Smooth muscle cell of the brain vasculature (primary cell): ENCODE measurements at places on chromosomes 12 and 14.

GRCh38 chr14:30648471-30648870 lies 26.4 kb downstream of the SCFD1 start:
- DNase-seq = no peak

DNA sequence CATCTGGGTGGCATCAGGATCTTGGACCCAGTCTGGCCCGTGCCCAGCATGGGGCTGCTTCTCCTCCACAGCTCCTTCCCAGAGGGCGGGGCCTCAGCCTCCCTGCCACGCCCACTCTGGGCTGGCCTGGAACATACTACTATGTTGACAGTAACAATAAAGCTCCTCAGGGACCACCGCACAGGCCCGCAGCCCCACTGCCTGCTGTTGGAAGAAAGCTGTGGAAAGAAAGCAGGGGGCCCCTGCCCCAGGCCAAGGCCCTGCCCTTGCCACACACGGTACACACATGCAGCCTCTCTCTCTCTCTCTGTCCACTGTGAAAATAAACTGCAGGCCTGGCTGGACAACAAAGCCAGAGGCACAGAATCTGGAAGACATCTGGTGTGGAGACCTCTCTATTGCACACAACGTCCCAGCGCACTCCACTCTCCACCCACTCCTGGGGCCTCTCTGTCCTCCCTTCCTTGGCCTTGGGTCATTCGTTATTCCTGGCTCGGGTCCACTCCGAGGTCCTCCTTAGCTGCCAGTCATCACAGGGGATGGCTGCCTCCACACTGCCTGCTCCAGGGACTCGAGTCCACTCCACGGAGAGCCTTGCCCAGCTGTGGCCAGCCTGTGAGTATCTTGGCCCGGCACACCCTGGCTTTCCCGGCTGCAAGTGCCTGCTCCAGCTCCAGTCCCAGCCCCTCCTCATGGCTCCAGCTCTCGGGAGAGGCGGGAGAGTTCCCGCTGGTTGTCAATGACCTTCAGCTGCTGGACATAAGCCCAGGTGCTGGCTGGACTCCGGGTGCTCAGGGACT lies 11.8 kb upstream of the ENDOU start:
- DNase-seq = peak; percentile 75

DNA sequence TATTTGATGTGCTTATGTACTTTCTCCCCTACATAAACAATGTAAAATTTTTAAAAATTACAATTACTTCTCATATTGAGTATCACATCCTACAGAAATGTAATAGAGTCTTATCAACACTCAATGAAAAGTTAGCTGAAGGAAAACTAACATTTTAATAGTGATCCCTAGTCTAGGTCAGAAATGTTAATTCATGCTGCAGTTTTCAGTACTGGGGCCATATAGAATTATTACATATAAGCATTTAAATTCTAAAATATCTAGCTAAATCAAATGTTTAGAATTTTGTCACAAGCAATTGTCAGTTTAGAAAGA lies 37.8 kb downstream of the SLC6A15 start:
- DNase-seq = no peak

- DNase-seq = no peak
Observed at GRCh38 chr14:59925797-59926196, 5.9 kb downstream of the LRRC9 start.

- no peak for DNase-seq
Observed at GRCh38 chr14:47567273-47567672, 108.1 kb downstream of the MDGA2 start.

DNA sequence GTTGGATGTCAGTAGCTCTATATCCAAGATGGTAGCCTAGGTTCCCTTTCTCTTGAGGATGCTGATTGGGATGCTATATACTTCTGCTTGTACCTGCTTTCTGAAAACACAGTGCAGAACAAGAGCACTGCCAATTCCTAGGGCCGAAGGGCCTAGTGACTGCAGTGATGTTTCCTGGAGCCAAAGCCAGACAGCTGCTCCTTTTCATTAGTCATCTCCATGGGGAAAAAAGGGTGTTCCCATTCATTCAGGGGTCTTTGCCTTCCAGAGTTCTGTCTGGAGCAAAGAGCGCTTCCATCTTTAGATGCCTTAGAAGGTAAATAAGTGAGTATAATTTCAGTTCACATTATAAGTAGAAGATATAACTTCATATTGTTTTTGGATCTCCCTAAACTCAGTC lies 85.5 kb downstream of the PTPRB start:
- no peak for DNase-seq

GRCh38 chr12:26122681-26123481 lies 2.0 kb downstream of the BHLHE41 start:
- peak; percentile 52 for DNase-seq

GRCh38 chr14:76644855-76645518 lies 116.3 kb upstream of the VASH1 start:
- no peak for DNase-seq

- DNase-seq = no peak
Observed at GRCh38 chr14:42335918-42336317, 729.2 kb downstream of the LRFN5 start.

DNA sequence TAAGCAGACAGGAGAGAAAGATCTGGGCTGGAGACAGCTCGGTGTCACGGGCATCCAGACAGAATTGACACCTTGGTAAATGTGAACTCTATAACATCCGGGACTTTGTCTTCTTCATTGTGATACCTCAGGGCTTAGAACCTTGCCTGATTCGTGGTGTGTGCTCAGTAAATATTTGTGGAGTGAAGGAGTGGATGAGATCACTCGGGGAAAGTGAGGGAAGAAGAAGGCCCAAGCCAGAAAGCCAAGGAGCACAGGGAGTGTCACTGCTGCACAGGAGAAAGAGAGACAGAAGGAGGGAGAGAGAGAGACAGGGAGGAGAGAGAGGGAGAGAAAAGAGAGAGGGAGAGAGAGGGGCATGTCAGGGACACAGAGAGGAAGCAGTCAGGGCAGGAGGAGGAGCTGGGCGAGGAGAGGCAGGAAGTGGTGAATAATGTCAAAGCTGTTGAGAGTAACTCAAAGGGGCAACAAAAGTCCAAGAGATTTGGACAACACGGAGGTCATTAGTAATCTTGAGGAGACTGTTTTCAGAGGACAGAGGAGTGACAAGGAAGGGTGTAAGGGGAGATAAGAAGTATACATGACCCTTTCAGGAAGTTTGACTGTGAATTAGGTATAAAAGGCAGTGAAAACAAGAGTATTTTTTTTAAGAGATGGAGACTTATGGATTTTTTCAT lies 141.6 kb upstream of the MAX start:
- no peak for DNase-seq
